ENCODE measurements at places on chromosomes 3 and 15. TPM values are rescaled to one million over a fixed set of nuclear protein-coding genes. Genes with fewer than 3 reads are reported as not detected.

GRCh38 chr15:33584797-33585196, 274.0 kb downstream of the RYR3 start:
- no peaks in the 10 kb centered on the region for H3K27me3 ChIP-seq
- H3K27ac ChIP-seq: no peak overlapping the region
- H3K36me3 ChIP-seq: no peaks in the 10 kb centered on the region
- H3K4me1 ChIP-seq: no peaks in the 10 kb centered on the region

DNA sequence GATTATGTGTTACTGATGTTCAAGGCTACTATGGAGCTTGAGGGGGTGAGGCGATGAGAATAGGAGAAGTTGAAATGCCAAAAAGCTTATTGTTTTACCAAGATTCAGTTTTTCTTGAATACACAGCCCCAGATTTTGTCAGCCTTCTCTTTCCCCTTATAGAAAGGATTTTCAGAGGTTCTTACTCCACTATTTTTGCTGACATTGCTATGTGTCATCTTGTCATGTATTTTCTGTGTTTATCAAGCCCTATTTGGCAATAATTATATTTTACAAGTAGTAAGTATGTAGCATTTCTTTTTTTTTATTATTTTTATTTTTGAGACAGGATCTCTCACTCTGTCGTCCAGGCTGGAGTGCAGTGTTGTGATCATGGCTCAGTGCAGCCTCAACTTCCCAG, 133.1 kb downstream of the ATG7 start:
- no peaks in the 10 kb centered on the region for H3K4me1 ChIP-seq
- no peaks in the 10 kb centered on the region for H3K36me3 ChIP-seq
- no peak overlapping the region for H3K4me3 ChIP-seq

- H3K36me3 ChIP-seq: no peaks in the 10 kb centered on the region
- no peaks in the 10 kb centered on the region for H3K27me3 ChIP-seq
- H3K4me1 ChIP-seq: no peaks in the 10 kb centered on the region
- no peak overlapping the region for H3K27ac ChIP-seq
These were observed 392.6 kb upstream of the ADAMTS9 start for GRCh38 chr3:65080432-65080831.

APEH gene
- total RNA-seq: 194 TPM

DNA sequence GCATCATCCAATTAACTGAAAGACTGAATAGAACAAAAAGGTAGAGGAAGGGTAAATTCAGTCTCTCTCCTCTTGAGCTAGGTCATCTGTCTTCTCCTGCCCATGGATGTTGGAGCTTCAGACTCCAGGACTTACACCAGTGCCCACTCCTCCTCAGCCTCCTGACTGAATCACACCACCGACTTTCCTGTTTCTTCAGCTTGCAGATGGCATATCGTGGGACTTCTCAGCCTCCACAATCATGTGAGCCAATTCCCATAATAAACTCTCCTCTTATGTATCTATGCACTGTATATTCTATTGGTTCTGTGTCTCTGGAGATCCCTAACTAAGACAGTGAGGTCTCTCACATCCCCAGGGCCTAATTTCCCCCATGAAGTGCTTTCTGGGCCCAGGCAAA, 140.4 kb downstream of the CD47 start:
- peaks cover 16% of the 10 kb centered on the region for H3K4me1 ChIP-seq
- H3K27ac ChIP-seq: no peak overlapping the region
- H3K36me3 ChIP-seq: no peaks in the 10 kb centered on the region
- DNase-seq: no peak
- H3K27me3 ChIP-seq: no peaks in the 10 kb centered on the region

FETUB gene
- not detected for total RNA-seq

DNA sequence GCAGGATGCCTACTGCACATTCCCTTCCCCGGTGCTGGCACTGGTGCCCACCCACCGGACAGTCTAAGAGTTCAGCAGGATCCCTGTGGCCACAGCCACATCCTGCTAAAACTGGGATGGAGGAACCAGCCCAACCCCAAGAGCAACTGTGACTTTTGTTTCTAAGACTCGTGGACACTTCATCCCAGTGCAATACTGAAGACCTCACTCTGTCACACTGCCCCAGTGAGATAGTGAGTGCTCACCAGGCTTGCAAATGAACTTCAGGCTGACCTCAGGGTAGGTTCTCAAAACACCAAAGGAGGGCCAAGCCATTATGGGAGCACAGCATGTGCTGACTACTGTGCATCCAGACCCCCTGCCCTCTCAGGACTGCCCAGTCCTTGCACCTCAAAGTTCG, 46.7 kb upstream of the MTMR14 start:
- H3K36me3 ChIP-seq: no peaks in the 10 kb centered on the region
- H3K27ac ChIP-seq: no peak overlapping the region
- peaks cover 7% of the 10 kb centered on the region for H3K27me3 ChIP-seq
- no peak overlapping the region for H3K4me3 ChIP-seq
- DNase-seq: no peak
- no peaks in the 10 kb centered on the region for H3K4me1 ChIP-seq

CACNA2D2 gene
- 1.1 TPM for total RNA-seq

DNA sequence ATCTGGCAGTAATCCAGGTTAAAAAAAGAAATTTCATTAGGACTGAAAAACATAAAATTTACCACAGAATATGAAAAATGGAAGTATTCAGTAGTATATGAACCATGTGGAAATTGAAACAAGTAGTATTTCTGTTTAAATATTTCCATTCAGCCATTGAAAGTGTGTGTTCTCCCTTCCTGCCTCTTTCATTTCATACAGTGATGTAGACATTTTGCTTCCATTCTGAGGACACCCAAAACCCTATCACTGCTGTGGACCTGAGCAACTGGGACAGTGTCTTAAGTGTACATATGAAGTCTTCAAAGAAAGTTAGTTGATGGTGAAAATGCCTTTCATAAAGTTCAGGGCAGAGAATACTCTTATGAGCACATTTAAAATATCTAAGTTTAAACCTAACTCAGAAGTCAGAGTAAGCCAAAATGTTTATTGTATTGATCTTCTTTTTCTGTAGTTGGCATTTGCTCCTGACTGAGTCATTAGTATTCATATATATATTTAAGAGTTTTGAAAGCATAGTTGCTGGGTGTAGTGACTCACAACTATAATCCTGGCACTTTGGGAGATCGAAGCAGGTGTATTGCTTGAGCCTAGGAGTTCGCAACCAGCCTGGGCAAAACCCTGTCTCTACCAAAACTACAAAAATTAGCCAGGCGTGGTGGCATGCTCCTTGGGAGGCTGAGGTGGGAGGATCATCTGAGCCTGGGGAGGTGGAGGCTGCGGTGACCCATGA, 198.8 kb downstream of the KLHL25 start:
- no peak for DNase-seq
- H3K36me3 ChIP-seq: no peaks in the 10 kb centered on the region
- H3K4me3 ChIP-seq: no peak overlapping the region
- H3K4me1 ChIP-seq: peaks cover 27% of the 10 kb centered on the region
- no peaks in the 10 kb centered on the region for H3K27me3 ChIP-seq

DNA sequence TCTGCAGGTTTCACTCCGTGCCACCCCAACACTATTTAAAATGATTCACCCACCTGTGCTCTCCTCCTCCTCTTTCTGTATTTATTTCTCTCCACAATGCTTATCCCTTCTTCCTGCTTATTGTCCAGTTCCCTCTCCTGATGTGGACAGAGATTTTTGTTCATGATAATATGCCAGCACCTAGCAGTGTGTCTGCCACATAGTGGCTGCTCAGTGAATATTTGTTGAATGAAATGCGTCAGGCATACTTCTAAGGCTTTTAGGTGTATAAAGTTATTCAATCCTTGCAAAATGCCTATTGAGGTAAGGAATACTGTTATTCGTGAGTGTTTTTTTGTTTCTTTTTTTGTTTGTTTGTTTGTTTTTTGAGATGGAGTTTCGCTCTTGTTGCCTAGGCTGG, 67.5 kb upstream of the MME start:
- no peak overlapping the region for H3K27ac ChIP-seq
- no peaks in the 10 kb centered on the region for H3K27me3 ChIP-seq
- H3K4me3 ChIP-seq: no peak overlapping the region

- H3K4me1 ChIP-seq: no peaks in the 10 kb centered on the region
- H3K4me3 ChIP-seq: no peak overlapping the region
- H3K27ac ChIP-seq: no peak overlapping the region
- no peaks in the 10 kb centered on the region for H3K27me3 ChIP-seq
These were observed 394.3 kb upstream of the C2CD4B start for GRCh38 chr15:62559381-62559733.

DNA sequence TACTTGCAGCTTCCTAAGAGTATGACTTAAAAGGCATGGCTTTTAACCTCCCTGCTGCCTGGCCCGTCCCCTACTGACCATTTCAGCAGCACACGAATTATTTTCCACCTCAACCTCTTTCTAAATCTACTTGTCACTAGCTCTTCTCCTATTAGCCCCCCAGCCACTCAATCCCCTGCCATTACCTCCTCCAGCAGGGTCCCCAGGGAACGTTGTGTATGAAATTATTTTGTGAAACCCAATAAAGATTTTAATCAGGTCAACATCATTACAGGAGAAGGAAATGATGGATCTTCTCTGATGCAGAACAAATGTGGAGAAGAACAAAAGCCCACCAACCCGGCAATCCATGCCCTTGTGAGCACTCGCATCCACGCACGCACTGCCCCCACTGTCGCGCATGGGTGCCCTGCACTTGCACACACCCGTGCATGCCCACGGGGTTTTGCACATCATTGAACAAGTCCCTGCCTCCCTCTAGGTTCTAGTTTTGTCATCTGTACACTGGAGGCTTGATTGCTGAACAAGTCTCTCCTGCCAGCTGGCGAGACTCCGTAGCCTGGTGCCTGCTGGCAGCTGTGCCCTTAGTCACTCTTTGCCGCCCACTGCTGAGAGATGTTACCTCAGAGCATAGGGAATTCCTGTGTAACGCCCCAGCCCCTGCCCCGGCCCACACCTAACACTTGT, 51.6 kb downstream of the LINGO1 start:
- no peaks in the 10 kb centered on the region for H3K36me3 ChIP-seq
- H3K27ac ChIP-seq: no peak overlapping the region
- no peaks in the 10 kb centered on the region for H3K27me3 ChIP-seq
- H3K4me1 ChIP-seq: no peaks in the 10 kb centered on the region
- no peak for DNase-seq

DNA sequence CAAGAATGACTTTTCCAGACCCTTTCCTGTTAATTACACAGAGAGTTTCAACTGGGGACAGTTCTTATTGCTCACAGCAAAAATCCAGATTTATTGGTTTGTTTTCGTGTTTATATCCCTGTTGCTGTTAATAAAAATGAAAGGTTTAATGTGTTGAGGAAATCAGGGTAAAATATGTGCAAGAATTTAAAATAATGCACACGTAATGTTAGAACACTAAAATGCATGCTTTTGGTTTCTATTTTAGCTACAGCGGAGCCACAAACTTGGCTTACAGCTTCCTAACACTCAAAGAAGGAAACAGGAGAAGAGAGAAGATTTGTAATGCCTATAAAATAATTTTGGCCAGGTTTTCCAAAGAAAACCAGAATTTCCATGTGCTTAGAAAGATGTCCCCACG, 62.7 kb downstream of the CASR start:
- no peak overlapping the region for H3K27ac ChIP-seq
- H3K36me3 ChIP-seq: no peaks in the 10 kb centered on the region
- no peaks in the 10 kb centered on the region for H3K4me1 ChIP-seq

GRCh38 chr3:105862217-105862616, 6.6 kb downstream of the CBLB start:
- H3K27me3 ChIP-seq: no peaks in the 10 kb centered on the region
- peaks cover 70% of the 10 kb centered on the region for H3K4me1 ChIP-seq
- peak overlapping the region; percentile 16 for H3K4me3 ChIP-seq
- no peak overlapping the region for H3K27ac ChIP-seq
- peaks cover 6% of the 10 kb centered on the region for H3K36me3 ChIP-seq

ANKRD34C gene
- not detected for total RNA-seq

DNA sequence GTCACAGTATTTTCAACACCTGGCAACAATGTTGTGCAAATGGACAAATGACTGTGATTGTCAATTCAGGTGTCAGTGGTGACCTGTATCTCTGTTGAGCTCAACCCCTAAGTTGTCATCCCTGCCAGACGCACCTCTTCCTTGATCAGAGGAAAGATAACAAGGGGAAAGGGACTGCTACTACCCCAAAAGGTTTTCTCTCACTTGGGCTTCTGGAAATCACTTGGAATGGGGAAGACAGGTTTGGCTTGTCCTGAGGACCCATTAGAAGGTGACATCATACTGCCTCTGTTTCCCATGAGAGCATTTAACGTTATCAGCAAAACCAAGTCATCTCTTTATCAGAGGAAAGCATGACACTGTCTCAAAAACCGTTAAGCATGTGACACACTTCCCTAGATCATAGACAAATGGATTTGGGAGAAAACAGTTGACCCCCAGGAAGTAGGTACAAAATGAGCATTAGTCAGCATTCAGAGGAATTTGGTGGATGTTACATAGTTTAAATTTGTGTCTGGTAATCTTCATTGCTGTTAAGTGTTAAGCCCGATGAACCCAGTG, 769.5 kb downstream of the GRM7 start:
- no peaks in the 10 kb centered on the region for H3K36me3 ChIP-seq
- no peaks in the 10 kb centered on the region for H3K4me1 ChIP-seq
- H3K4me3 ChIP-seq: no peak overlapping the region
- no peak for DNase-seq
- H3K27ac ChIP-seq: no peak overlapping the region
- no peaks in the 10 kb centered on the region for H3K27me3 ChIP-seq

DNA sequence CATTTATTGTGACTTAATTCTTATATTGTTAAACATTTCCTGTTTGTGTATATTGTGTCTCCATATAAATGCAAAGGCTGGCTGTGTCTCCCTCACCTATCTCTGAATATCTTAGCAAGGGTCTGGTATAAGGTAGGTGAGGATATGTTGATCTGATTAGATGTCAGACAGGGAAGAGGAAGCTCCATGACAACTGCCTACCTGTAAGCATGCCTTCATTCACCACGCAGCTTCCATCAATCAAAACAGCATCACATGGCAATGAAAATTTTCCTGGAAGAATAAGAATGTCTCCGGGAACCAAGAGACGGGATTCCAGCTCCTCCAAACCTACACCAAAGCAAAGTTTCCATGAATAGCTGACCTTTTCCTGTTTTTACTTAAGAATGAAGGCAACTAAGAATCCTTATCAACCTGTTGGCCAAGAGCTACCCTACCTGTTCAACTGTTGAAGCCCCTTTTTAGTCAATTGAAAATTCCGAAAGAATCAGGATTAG, 34.8 kb downstream of the ATP13A5 start:
- no peak for DNase-seq
- no peak overlapping the region for H3K27ac ChIP-seq
- no peaks in the 10 kb centered on the region for H3K4me1 ChIP-seq
- no peak overlapping the region for H3K4me3 ChIP-seq

VGLL3 gene
- not detected for total RNA-seq

- no peak for DNase-seq
- H3K4me3 ChIP-seq: no peak overlapping the region
- H3K27me3 ChIP-seq: no peaks in the 10 kb centered on the region
- no peaks in the 10 kb centered on the region for H3K4me1 ChIP-seq
- no peaks in the 10 kb centered on the region for H3K36me3 ChIP-seq
These were observed 266.1 kb downstream of the ARRDC4 start for GRCh38 chr15:98226578-98226977.

GRCh38 chr3:151839313-151839631, 25.4 kb downstream of the AADAC start:
- DNase-seq: no peak
- H3K4me3 ChIP-seq: no peak overlapping the region
- no peaks in the 10 kb centered on the region for H3K27me3 ChIP-seq
- no peak overlapping the region for H3K27ac ChIP-seq
- no peaks in the 10 kb centered on the region for H3K36me3 ChIP-seq
